ENCODE measurements at places on chromosomes 6 and 20. TPM values are rescaled to one million over a fixed set of nuclear protein-coding genes. Genes with fewer than 3 reads are reported as not detected.
A peak's percentile ranks its signal among the peaks of the same experiment; 100 is the strongest.

- DNase-seq = no peak
These were observed 1.5 kb downstream of the MMP24OS start for GRCh38 chr20:35276408-35276807.

GRCh38 chr6:117617210-117618035 lies 15.1 kb upstream of the GOPC start:
- no peak for DNase-seq

GRCh38 chr6:79949233-79949632 lies 1.9 kb upstream of the ELOVL4 start:
- DNase-seq = peak; percentile 83

DNA sequence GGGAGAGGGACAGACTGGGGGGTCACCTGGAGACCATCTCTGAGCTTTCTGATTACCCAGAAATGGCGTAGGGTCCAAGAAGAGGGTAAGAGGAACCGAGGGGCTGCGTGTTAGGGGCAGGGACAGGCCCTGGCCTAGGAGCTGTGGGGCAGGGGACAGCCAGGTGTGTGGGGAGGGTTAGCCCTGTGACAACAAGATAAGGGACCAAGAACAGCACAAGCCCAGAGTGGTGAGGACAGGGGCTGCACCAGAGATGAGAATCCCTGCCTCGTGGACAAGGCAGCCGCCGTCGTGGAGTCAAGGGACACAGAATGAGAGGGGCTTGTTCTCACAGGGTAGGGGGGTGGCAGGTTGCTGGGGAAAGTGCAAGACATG lies 449 bp upstream of the AVP start:
- no peak for DNase-seq

GRCh38 chr20:50462093-50462690 lies 48.0 kb upstream of the PTPN1 start:
- no peak for DNase-seq

DNA sequence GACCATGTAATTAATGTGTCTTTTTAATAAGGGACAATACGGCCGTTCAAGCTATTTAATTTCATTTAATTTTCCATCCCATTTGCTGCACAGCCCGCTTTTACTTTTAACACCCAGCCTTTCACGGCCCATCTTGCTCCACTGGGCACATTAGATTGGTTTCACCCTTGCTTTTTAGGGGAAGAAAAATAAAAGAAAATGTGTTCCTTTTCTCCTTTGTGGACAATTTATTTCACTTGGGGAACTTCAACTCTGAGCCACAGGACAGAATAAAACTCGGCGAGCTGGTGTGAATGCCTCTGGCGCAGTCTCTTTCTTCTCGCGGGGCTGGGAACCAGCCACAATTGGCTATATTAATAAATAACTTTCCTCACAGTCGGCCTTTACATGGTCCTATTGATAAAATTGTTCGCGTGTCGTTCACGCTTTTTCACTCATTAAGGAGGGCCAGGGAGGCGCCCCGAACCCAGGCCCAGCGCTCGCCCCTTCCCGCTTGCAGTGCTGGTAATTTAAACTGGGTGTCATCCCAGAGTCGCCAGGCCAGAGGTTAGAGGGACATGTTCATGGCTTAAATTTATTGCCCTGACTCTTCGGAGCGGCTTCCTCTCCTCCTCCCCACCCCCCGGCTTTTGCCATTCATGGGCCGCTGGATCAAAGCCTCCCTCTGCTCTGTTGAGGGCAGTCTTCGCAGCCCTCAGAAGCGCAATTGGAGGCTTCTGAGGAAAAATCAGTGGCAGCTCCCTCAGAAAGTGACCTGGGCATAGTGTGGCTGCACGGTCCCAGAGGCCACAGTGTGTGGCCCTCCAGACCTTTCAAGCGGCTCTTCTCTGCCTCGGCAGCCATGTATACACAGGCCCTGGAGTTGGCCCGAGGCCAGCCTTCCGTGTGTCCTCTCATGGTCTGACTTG lies 2.2 kb upstream of the PRDM13 start:
- DNase-seq = no peak

GRCh38 chr6:50720623-50721022 lies 7.3 kb downstream of the TFAP2D start:
- DNase-seq = no peak

GRCh38 chr6:49782725-49783124 lies 4.4 kb downstream of the PGK2 start:
- no peak for DNase-seq

- no peak for DNase-seq
These were observed 18.5 kb downstream of the GRM1 start for GRCh38 chr6:146047371-146047770.

- DNase-seq = no peak
These were observed 1018.3 kb downstream of the GRIK2 start for GRCh38 chr6:102411796-102412195.

- no peak for DNase-seq
These were observed 1.4 kb downstream of the FGD2 start for GRCh38 chr6:37006793-37007339.

DNA sequence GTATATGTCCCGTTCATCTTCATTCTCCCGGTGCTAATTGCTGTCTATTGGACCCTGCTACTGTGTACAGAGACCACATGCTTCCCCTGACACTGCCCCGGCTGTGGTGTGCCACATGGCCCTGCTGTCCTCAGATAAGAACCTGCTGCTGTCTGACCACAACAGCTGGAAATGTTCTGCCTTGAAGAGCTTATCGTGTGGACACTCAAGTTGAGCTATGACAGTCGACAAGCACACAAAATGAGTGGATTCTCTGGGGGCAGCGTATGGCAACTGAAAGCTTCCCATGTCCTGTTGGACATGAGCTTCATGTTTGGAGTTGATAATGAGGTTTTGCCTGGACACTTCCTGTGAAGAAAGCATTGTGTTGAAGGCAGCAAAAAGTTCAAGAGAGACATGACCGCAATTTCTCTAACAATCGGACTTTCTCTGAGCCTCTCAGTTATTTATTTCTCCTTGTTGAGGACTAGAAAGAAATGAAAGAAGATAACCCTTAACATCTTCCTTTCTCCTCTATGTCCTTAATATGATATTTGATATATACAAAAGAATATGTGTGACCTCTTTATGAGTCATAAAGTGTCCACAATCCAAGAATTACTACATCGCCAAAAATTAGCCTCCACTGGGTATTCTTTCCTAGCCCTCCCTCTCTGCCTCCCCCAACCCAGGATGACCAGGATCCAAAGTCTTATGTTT lies 187.1 kb upstream of the TCF21 start:
- DNase-seq = no peak

DNA sequence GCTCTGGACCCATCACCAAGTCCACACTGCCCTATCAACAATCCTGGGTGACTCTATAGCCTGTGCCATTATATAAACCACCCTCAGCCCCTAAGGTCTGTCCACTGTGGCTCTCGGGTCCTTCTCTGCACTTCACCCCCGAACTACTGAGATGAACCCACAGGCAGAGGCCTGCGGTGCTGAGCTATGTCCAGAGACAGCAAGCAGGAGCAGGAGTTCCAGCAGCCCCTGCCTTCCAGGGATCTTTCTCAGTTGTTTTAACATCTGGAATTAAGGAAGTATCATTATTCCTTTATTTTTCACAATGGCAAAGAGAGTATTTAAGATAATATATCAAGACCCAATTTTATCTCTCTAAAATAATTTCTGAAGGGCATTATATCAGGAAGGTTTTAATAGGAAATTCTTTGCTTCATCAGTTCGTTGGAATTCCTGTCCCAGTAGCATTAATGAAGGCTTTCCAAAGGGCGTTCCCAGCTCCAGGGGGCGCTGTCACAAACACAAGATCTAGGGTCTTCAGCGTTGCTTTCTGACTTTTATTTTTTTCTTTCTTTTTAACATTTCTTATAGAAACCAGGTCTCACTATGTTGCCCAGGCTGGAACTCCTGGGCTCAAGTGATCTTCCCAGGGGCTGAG lies 27.3 kb downstream of the RRBP1 start:
- DNase-seq = no peak

DNA sequence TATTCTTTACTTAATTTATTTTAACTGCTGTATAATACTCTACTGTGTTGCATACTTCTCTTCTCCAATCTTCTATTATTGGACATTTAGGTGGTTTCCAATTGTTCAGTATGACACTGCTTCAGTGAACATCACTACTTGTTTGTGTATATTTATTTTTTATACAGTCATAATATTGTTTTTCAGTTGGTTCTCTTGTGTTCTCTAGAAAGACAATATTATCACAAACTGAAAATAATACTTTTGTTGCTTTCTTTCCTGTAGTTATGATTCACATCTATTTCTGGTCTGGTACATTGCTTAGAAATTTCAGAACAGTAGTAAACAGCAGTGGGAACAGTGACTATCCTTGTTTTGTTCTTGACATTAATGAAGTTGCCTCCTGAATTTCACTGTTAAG lies 62.8 kb upstream of the GTSF1L start:
- DNase-seq = no peak

- peak; percentile 66 for DNase-seq
These were observed 4.5 kb downstream of the MRPL14 start for GRCh38 chr6:44122801-44123200.

DNA sequence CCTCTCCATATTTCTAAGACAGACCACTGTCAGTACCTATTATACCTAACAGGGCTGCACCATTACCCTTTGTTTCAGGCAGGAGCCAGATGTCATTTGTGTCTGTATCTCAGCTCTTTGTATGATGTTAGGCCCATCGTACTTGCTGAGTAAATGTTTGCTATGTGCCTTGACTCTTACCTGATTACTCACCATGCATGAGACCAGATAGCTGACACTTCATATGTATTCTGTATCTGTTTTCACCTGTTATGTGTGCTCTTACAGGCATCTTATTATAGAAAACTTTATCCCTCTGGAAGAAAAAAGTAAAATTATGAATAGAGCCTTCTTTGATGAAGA lies 31.7 kb upstream of the ASXL1 start:
- no peak for DNase-seq

- DNase-seq = no peak
These were observed 250.8 kb downstream of the LAMA2 start for GRCh38 chr6:129133770-129134192.

DNA sequence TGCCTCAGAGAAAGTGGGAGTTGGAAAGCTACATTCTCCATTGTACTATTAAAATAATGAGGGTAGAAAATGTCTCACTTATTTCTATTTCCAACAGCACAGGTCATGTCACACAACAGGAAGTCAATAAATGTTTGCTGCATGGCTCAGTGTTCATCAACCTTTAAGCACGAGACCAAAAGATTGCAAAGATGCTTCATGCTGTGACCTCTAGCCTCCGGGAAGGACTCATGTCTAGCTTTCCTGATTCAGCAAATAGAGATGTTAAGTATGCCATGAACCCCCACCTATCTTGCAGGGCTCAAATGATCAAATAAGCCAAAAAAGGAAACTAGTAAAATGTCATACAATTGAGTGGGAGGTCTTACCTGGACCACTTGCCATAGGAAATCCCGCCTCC lies 57.4 kb downstream of the NCOA6 start:
- DNase-seq = no peak

- peak; percentile 45 for DNase-seq
These were observed 2.5 kb downstream of the MYMX start for GRCh38 chr6:44219053-44219814.

DNA sequence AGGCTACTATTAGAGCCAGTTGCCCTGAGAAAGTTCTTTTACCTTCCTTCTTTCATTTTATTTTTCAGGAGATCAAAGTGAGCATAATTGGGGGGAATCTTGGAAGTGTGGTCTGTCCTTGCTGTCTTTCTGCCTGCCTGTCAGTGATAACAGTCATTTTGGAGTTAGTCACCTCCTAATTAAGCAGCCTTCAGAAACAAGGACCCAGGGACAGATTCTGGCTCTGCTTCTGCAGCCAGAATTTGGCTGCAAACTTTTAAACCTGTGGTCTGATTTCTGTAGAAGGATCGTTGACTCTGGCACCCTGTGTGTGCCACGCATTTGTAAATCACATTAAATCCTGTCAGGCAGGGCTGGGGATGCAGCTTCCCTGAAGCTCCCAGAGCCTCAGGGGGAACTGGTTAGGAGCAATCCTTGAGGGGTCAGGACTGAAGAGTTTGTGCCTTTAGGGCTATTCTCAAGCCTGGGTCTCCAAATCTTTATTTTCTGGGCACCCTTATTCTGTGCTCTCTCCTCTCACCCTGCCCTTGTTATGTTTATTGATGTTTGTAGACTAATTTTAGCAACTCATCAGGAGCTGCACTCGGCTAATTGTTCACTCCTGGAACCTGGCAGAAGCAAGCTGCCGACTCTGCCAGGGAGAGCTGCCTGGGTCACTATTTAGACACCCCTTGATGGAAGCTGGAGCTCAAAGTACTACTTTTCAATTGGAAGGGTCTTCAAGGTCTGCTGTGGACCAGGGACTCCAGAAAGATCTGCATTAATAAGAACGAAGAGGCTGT lies 6.8 kb downstream of the NOX3 start:
- no peak for DNase-seq

- no peak for DNase-seq
These were observed 7.2 kb downstream of the CCR6 start for GRCh38 chr6:167130008-167130677.

DNA sequence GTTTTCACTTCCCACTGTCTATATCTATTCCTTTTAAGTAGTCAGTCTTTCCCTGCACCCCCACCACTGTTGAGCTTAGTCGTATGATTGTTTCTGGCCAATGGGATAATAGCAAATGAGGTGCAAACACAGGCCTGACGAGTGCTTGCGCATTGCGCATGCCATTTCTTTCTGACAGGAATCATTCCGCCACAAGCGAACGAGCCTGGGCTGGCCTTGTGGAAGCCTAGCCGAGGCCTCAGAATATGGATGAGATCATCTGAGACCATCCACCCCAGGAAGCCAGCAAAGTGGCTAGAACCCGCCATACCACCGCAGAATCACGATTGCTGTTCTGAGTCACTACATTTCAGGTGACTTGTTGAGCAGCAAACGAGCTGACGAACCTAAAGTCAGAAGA lies 52.2 kb upstream of the PRL start:
- DNase-seq = no peak

DNA sequence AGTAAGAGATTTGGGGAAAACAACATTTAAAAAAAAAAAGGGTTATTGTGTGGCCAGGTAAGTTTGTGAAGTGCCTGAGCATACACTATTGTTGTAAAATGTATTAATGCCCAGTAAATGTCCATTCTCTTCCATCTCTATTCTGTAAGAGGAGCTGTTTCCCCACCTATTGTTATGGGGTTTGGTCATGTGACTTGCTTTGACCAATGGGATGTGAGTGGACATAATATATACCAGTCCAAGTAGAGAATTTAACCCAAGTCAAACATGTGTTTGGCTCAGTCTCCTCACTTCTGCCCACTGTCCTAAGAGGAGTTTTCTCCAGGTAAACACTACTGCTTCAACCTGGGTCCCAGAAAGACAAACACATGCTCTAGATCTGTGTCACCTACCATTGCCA lies 377.1 kb downstream of the FOXA2 start:
- DNase-seq = no peak

GRCh38 chr6:93242049-93242448 lies 177.3 kb downstream of the EPHA7 start:
- DNase-seq = no peak

- no peak for DNase-seq
These were observed 48.9 kb downstream of the SNX14 start for GRCh38 chr6:85544776-85545175.

MEP1A gene
- total RNA-seq = not detected

KPNA5 gene
- total RNA-seq = 11.0 TPM

PDE7B gene
- total RNA-seq = 0.29 TPM

RIPPLY2 gene
- total RNA-seq = not detected

TMEM170B gene
- 0.95 TPM for total RNA-seq

SMIM29 gene
- 26.7 TPM for total RNA-seq

ATAT1 gene
- total RNA-seq = 10.0 TPM

CDSN gene
- total RNA-seq = not detected

PAX1 gene
- not detected for total RNA-seq

TMEM200A gene
- total RNA-seq = 2.7 TPM

APCDD1L gene
- total RNA-seq = not detected

ADAT2 gene
- total RNA-seq = 22.0 TPM

OVOL2 gene
- total RNA-seq = not detected

SLC17A2 gene
- total RNA-seq = not detected

TUBB2B gene
- not detected for total RNA-seq

All from activated CD8-positive, alpha-beta T cell treated with anti-CD3 and anti-CD28 coated beads, Interleukin-2, amount 10 ng/mL, durations not matched to agents 7 days and 5 days (primary cell).